ENCODE measurements at places on chromosomes 5 and 9.

- peak; percentile 77 for ATAC-seq
Observed at GRCh38 chr9:130444565-130445221, at the start of gene ASS1. Gene ASS1, plus strand, starts transcription at chr9:130444961. Its CDS starts 7,268 bp downstream, at chr9:130452229.

GRCh38 chr5:171299228-171299627, 9.8 kb upstream of the TLX3 start:
- no peak for ATAC-seq

DNA sequence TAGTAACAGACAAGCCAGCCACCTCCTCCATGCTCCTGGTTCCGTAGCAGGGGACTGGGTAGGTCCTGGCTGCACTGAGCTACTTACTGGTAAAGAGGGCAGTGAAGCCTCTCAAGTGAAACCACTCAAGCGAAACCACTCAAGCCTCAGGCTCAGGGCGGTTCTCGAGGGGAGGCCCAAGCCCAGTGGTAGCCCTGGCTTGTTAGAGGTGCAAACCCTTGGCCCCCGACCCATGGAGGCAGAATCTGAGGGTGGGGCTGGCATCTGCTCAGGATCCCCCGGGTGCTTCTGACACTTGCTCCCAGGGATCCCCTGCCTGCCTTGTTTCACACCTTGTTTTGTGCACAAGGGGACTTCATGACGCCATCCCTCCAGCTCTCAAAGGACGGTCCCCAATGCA, 76.5 kb upstream of the OLFM1 start:
- no peak for ATAC-seq

GRCh38 chr5:41334221-41334620, 120.9 kb upstream of the C6 start:
- ATAC-seq, result no peak

GRCh38 chr5:83777856-83778255, 57.2 kb upstream of the HAPLN1 start:
- ATAC-seq, result no peak
